ENCODE measurements at places on chromosomes 1 and 21.

- no peak for DNase-seq
Measured at GRCh38 chr1:206800891-206801290, 28.6 kb upstream of the IL10 start.

GRCh38 chr1:68953311-68953710, 456.4 kb upstream of the DEPDC1 start:
- no peak for DNase-seq

DNA sequence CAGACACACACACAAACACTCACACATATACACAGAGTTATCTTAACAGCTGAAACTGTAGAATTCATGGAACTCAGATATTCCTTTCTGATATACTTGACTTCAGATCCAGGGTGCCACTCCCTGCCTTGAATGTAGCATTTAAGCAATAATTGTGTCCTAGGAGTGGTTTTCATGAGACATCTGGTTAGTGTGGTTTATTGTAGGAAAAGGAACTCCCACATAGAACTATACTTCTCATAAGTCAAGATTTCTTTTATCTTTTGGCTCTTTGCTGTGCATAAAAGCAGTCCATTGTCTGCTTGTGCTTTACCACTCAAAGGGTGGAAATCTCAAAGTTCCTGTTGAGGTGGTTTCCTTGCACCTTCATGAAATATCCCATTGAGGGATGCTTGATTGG, 272.6 kb upstream of the SGIP1 start:
- DNase-seq, result no peak

- no peak for DNase-seq
Measured at GRCh38 chr21:32233055-32233546, 45.7 kb downstream of the MIS18A start.

DNA sequence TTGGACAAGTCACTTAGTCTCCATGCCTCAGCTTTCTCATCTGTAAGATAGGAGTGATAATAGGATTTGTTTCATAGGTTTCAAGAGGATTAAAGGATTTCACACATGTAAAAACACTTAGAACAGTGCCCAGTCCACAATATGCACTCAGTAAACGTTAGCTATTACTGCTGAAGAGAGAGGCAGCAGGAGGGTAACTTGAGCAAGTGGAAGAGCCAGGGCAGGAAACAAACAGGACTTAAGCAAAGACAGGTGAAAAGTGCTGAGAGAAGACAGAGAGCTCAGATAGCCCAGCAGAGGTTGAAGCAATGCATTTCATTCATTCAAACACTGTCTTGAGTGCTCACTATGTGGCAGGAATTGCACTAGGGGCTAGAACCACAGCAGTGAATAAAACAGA, 21.1 kb upstream of the H3-3A start:
- no peak for DNase-seq

GRCh38 chr1:51558375-51558924, 39.4 kb upstream of the EPS15 start:
- DNase-seq, result no peak

DNA sequence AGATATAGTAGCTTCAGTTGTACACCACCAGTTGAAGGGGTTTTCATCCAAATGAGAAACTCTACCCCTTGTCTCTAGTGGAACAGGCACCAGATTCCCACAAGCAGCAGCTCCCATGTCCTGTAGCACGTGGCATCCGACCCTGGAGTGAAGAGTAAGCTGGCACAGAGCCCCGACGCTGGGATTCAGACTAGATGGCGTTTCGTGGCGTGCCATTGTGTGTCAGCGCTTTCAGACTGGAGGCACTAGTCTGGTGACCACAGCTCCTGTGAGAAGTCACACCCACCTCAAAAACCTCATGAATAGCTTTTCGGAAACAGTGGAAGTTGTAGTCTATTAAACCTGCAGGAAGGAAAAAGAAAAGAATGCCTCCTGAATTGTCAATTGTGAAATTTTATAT, 20.2 kb downstream of the RRAGC start:
- no peak for DNase-seq

GRCh38 chr1:109784551-109785252, 21.0 kb upstream of the EPS8L3 start:
- DNase-seq, result no peak

DNA sequence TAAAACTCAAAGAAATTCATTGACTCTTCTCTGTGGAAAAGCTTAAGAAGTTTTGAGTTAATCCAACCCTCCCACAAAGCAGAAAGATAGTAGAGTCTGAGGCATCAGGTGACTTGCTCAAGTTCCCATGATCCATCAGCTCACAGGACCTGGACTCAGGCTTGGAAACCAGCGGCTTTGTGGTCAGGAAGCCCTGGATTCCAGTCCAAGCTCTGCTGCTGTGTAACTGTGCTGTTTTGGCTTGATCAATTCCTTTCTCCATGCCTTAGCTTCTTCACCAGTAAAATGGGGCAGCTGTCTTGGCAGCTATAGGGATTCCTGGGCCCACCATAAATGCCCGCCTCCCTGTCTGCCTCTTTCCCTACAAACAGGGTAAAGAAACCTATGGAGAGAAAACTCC, 180.2 kb downstream of the HIVEP3 start:
- no peak for DNase-seq

DNA sequence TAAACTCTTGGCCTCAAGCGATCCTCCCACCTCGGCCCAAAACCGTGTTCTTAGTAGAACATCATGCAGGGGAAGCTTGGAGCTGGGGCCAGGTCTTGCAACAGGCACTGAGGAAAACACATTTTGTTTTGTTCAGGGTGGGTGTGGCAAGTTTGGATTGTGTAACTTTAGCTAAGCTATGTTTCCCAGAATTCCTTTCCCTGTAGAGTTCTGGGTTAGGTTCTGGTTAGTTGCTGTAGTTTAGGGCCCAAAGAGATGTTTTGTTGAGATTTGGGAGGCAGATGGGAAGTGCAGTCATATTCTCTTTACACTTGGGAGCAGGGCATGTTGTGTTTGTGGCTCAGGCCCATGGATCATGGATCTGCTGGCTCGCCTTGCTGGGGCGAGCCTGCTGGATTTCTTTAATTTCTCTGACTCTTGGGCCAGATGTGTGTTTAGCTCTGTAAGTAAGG, 24.0 kb downstream of the PLA2G5 start:
- DNase-seq, result no peak

DNA sequence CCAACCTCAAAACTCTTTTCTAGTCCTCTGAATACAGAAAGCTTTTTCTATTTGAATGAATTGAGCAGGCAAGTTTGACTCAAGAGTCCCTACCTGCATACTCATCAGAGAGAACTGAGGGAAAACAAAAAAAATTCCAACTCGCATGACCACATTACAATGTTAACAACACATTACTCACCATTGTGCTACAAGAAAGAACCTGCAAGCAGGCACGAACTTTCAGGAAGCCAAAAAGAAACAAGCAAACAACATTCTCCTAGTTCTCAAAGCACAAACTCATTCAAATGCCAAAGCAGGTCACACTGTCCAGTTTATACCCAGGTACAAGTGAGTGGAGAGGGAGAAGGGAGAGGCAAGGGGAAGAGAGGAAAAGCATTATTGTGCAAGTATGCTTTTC, 14.6 kb downstream of the OTUD7B start:
- DNase-seq, result no peak

- DNase-seq, result no peak
Measured at GRCh38 chr1:175129644-175129996, 62.0 kb downstream of the TNN start.
